ENCODE measurements at places on chromosomes 5 and 9.

GRCh38 chr9:27117489-27118135, 8.6 kb downstream of the TEK start:
- DNase-seq: no peak

- no peak for DNase-seq
Measured at GRCh38 chr5:29229461-29229860, 1964.0 kb upstream of the CDH6 start.

DNA sequence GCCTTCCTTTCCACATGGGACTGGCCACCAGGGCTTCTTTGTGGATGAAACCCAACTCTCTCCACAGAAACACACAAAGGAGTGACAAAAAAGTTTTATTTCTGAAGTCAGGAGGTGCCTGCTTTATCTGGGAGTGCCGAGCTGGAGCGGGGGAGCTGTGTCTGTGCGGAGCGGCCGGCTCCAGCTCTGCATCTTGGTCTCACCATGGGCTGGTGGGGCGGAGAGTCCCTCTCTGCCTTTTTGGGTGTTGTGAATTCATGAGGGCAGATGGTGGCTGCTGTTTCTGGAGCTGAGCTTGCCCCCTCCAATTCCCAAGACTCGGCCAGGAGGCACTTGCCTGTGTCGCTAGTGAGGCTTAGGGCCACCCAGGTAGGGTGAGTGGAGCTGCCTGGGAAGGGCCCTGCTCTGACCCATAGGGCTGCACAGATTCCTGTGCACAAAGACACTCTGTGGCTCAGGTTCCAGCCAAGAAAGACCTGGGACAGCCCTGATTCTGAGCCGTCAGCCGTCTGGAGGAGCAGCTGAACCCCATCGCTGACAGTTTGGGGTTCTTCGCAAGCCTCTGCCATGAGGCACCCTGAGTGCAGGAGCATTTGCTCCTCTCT, 1.4 kb downstream of the DBH start:
- DNase-seq: no peak

GRCh38 chr5:169788168-169788567, 151.1 kb downstream of the DOCK2 start:
- DNase-seq: no peak

DNA sequence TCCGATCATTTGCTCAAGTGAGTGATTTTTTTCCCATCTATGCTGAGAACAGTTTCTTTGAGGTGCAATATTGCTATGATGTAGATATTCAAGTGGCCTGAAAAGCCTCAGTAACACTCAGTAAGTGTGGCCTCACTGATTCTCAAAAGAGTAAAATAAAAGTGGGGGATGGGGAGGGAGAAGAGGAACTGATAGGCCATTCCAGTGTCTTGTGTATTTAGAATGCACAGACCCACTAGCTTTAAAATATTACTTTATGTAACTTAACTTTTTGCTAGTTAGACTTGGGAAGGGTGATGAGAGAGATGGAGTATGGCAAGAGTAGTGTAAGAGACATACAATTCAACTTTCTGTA, 79.5 kb upstream of the ZNF608 start:
- DNase-seq: no peak

DNA sequence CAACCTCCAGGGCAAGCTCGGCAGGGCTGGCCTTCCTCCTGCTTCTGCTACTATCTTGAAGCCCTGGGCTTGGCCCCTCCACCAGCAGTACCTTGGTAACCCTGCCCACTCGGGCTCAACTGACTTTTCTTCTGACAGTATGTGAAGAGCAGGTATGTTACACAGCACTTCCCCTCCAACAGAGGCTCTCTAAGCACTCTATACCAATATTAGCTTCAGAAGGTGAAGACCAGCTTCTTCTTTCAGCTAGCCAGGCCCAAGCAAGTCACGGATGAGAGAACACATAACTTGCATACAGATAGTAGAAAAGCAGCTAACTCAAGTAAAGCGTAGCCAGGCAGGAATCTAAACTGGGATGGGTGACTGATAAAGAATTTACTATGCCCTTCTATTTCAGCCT, 64.3 kb downstream of the FEM1C start:
- no peak for DNase-seq

GRCh38 chr5:156920042-156920860, 42.8 kb downstream of the TIMD4 start:
- DNase-seq: peak; percentile 47

- no peak for DNase-seq
Measured at GRCh38 chr9:35892051-35892450, 14.0 kb upstream of the HRCT1 start.

GRCh38 chr9:94805051-94805489, 78.6 kb downstream of the AOPEP start:
- no peak for DNase-seq

DNA sequence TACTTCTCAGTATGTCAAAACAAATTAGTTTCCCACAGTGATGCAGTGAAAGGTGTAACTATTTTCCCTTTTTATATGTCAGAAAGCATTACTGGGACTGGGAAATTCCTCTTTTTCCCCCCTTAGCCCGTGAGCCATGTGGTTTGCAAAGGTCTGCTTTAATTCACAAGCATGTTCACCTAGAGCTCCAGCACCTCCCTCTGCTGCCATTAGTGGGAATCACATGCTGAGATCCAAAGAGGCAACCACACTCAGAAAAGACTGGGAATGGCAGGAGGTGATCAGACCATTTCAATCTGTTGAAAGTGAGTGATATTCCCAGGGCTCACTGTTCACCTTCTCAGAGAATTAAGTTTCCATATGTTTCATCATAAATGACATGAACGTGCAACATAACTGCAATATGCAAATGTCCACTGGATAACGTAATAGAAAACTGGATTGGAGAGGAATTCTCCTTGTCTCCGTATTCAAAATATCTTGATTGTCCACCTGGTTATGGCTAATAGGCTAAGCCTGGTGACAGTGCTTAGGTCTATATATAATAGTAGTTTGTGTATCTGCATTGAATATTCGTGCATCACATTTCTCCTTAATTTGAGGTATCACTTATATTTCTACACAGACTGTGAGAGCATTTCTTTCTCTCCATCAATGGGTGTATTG, 703.5 kb upstream of the WWC1 start:
- DNase-seq: no peak

- no peak for DNase-seq
Measured at GRCh38 chr5:126826619-126827215, 49.8 kb downstream of the LMNB1 start.

DNA sequence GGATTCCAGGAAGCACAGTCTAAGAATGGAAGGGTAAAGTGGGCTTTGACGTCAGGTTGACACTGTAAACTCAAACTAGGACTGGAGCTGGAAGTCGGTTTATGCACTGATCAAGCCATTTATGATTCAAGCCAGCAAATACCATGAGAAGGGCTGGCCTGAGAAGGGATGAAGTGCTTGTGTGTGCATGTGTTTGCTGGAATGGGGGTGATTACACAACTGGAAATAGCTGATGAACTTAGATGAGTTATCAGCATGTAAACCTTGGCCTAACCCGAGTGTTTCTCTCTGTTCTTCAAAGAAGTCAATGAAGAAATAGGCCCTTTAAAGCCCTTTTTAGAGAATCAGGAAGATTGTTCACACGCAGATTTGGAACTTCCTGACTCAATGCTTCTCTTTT, 287.6 kb downstream of the RFX3 start:
- no peak for DNase-seq

DNA sequence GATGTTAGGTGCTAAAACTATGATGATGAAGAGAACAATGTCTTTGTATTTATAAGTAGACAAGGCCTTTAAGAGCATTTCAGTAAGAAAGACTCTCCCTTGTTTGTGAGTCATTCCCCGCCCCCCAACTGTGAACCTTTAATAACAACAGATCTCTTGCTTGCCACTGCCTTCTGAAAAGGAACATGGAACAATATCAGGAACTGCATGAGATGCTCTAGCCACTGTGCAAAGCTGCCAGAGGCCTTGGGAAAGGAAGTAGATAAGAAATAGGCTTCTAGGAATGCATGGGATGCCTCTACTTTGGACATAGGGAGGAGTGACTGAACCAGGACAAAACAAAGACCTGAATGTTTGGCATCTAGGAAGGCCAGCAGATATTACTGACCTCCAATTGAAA, 296.1 kb upstream of the MPDZ start:
- no peak for DNase-seq

DNA sequence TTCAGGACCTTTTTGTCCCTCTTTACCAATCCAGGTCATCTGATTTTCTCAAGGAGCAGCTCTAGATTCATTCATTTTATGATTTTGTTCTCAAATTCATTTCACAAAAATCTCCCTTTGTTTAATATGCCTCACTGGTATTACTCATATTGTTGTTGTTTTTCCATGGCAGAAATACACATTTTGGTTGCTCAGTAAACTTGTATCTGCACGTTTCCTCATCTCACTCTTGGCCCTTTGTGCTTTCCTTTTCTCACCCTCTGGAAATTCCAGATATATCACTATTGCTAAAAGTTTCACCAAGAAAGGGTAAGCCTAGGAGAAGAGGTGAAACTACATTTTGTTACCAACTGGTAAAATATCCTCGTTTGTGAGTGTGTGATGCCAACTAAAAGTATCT, 14.8 kb downstream of the ASPN start:
- DNase-seq: no peak

DNA sequence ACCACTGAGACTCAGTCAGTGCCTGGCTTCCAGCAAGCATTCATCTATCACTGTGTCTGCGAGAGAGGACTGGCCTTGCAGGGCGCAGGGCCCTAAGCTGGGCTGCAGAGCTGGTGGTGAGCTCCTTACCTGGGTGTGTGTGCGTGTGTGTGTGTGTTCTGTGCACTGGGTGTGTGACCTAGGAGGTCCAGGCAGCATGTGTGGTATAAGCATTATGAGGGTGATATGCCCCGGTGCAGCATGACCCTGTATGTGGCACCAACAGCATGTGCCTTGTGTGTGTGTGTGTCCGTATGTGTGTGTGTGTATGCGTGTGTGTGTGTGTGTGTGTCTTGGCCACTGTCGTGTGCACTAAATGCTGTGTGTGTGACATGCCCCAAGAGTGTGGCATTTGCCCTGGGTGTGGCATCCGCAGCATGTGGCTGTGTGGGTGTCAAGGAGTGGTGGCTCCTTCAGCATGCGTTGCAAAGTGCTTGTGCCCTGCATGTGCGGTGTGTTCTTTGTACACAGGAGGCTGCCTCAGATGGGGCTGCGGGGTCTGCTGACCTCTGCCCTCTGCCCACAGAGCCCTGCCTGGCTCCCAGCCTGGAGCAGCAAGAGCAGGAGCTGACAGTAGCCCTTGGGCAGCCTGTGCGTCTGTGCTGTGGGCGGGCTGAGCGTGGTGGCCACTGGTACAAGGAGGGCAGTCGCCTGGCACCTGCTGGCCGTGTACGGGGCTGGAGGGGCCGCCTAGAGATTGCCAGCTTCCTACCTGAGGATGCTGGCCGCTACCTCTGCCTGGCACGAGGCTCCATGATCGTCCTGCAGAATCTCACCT, 3.3 kb downstream of the FGFR4 start:
- DNase-seq: no peak

GRCh38 chr5:146390469-146390868, 51.8 kb downstream of the POU4F3 start:
- no peak for DNase-seq

DNA sequence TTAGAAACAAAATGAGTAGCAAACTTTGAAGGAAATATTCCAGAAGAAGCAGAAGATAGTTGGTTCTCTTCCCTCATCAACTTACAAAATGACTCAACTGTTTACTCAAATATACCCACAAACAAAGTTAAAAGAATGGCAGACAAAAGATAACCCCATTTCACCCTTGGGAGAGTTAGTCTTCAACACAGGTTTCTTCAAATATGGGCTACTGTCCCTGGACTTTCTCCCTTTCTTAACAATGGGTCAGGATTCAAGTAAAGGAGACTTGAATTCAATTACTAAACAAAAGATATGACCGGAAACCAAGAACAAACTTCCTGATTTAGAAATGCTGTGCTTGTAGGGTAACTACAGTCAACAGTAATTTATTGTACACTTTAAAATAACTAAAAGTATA, 14.2 kb downstream of the RFX3 start:
- DNase-seq: no peak

- no peak for DNase-seq
Measured at GRCh38 chr9:134171316-134172197, 7.2 kb upstream of the RNU6ATAC start.

GRCh38 chr9:81776390-81776789, 87.0 kb upstream of the TLE1 start:
- DNase-seq: no peak

DNA sequence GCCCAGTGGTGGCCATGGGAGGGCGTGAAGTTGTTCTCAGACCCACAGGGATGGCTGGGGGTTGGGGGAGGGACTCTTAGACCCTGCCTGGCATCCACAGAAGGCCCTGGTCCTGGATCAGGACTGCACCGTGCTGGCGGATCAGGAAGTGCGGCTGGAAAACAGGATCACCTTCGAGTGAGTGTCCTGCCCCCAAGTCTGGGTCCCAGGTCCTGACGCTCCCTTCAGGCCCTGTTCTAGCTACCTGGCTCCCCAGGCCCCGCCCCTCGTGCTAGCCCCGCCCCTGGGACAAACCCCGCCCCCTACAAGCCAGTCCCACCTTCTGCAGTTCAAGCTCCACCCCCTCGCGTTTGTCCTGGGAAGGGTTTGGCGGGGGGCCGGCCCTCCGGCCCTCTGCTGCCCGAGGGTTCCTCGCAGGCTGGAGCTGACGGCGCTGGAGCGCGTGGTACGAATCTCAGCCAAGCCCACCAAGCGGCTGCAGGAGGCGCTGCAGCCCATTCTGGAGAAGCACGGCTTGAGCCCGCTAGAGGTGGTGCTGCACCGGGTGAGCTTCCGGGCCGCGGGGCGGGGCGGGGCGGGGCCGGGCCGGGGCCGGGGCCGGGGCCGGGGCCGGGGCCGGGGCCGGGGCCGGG, 12.9 kb downstream of the RGS14 start:
- DNase-seq: peak; percentile 41

DNA sequence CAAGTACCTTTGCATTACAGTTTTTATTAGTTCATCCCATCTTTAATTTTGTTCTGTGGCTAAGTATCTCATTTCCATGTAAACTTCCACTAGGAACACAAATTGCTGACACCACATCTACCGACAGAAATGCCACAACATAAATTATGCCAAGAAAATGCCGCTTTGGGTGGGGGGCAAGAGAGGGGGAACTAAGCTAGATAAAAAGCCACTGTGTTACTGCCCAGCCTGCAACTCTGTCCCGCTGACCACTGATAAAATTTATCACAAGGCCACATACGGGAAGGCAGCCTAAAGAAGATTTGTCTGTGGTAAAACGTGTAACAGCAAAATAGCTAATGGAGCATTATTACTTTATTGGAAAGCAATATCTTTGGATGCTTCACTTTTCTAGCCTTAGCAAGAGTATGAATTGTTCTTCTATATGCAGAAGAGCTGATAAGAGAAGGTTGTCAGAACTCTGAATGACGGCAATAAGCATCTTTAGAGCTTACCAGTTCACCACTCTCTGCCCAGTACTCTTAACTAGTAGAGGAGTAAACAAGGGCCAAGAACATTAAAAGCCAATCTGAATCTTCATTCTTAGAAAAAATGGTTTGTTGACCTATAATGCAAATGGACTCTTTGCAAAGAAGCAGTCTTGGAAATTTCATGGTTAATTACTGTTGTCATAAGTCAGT, 172.2 kb upstream of the MEF2C start:
- no peak for DNase-seq

DNA sequence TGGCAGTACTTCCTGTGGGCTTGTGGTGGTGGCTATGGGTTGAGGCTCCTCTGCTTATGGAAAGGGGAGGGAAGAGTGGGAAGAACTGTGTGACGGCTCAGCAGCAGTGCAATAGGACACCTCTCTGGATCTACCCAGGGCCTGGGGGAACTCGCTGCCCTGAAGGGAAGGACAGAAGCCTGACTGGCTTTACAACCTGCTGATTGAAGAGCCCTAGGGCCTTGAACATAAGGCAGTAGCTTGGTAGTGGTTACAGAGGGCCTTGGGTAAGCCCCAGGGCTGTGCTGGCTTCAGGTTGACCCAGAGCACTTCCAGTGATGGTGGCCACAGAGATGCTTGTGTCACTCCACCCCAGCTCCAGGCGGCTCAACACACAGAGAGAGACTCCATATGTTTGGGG, 5.5 kb downstream of the CCIN start:
- no peak for DNase-seq
